Stimulated activated CD4-positive, alpha-beta T cell treated with anti-CD3 and anti-CD28 coated beads, Interleukin-4, amount 100 ng/mL, for 1 hour (primary cell): ENCODE measurements at places on chromosomes 2 and 18.

DNA sequence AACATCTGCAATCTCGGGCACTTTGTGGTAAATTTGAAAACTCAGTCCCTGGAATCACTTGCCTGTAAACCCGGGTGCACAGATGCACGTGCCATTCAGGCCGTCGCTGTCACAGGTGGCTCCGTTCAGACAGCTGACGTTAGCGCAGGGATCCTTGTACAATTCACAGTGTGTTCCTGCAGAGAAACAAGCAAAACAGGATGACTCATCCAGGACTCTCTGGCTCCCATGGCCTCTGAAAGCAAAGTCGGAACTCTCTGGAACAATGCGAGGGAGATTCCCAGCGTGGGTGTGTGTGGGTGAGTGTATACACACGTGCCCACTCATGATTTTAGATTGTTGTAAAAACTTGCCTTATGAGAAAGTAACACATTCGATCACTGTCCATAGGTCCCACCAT is 136.1 kb upstream of the PID1 start:
- no peak for DNase-seq

- DNase-seq = no peak
Observed at GRCh38 chr2:84429328-84429727, 29.8 kb downstream of the SUCLG1 start.

DNA sequence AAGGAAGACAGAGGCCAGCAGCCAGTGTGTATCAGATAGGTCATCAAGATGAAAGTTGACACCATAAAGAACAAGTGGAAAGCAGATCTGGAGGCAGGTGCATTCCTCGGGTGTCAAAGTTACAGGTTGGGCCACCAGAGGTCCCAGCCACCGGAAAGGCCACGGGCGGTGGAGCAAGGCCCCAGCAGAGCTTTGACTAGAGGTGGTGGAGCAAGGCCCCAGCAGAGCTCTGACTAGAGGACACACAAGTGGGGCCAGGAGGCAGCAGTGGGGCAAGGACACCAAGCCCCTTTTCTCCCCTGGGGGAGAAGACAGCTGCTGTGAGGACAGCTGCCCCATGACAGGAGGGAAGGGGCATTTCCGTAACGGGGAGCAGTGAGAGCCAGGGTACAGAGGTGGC is 115.1 kb downstream of the GYPC start:
- no peak for DNase-seq

DNA sequence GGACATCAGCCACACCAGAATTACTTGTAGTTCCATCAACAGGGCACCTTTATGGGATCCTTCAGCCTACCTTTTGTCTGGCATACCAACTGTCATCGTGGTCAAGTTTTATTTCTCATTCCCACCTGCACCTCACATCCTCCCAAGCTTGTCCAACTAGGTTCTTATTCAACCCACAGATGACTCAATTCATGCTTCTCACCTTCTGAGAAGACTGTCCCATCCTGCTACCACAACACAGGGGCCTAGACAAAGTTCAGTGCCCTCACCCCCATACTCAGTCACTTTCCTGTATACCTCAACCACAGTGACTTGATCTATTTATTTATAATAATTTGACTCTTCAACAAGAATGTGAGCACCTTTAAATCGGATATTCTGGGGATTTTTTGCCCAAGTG is 114.4 kb upstream of the ACVR1C start:
- no peak for DNase-seq

GRCh38 chr18:75140296-75140695 is 68.6 kb downstream of the PTGR3 start:
- DNase-seq = no peak

- no peak for DNase-seq
Observed at GRCh38 chr2:16615246-16615645, 50.4 kb downstream of the CYRIA start.

GRCh38 chr2:11899264-11899818 is 152.9 kb downstream of the LPIN1 start:
- no peak for DNase-seq

GRCh38 chr18:78788161-78788560 is 191.5 kb upstream of the SALL3 start:
- no peak for DNase-seq

DNA sequence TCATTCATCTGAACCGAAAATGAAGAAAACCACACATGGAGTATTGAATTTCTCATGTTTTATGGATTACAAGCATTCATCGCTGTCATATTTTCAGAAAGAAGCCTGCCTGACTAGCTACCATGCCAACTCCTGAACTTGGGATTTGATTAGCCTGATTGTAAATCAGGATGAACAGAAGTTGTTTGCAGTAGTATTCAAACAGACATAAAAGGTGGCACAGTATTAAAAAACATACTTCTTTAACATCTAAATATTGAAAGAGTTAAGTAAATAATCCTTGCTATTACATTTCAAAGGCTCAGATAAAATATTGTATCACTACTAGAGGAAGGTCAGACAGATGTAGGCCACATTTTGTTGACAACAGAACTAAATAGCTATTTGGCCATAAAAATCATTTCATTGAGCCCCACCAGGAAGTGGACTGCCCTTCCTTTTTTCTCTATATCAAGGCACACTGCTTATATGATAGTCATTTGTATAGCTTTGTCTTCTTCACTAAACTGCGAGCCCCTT is 21.6 kb downstream of the SLC38A11 start:
- no peak for DNase-seq

DNA sequence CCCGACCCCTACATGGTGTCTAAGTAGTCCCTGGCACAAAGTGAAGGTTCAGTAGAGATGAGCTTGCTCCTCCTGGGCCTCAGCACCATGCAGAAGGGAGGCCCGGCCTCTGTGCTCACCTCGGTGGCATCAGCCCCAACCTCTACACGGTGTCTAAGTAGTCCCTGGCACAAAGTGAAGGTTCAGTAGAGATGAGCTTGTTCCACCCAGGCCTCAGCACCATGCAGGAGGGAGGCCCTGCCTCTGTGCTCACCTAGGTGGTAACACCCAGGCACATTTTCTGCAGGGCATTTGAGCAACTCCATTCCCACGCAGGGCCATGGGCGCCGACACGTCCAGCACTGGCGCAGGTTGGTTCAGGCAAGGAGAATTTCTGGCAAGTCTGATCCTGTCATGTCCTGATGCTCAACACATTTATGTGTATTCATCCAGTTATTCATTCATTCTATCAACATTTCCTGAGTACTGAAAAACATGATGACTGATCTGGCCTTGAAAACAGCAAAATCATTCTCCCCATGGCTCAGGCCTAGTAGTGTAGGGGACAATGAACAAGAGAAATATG is 408.2 kb upstream of the MYT1L start:
- no peak for DNase-seq

DNA sequence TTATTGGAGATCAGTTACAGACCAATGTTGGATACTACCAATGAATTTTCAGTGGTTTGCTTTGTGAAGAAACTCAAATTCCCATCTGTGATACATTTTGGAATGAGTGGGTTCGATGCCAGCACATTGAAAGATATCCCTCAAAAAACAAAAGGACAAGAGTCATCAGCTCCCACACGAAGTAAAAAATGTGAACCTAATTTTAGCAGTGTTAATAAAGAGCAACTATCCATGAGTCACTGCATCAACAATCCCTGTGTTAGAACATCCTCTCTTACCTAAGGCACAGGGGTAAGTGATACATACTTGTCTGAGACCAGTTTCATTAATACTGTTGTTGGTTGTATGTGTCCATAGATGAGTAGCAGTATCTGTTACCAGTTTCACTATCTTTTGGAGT is 551.8 kb upstream of the SOX11 start:
- no peak for DNase-seq

GRCh38 chr2:75456111-75456510 is 104.6 kb downstream of the EVA1A start:
- no peak for DNase-seq

DNA sequence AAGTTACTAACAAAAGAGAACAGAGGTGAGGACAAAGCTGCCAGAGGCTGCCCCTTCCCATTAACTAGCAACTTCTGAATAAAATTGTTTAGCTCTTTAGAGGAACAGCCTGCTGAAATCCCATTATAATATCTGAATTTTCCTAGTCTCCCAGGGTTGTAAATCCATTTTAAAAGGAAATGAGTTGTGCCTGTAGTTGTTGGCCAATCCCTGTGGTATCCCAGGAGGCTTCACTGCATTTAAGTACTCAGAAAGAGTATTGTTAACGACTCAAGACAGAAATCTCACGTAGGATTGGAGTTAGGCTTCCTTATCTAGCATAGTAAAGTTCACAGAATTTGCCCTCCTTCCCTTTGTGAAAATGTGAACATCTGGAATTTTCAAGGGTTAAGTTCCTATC is 8.9 kb downstream of the LAPTM4A start:
- DNase-seq = no peak

DNA sequence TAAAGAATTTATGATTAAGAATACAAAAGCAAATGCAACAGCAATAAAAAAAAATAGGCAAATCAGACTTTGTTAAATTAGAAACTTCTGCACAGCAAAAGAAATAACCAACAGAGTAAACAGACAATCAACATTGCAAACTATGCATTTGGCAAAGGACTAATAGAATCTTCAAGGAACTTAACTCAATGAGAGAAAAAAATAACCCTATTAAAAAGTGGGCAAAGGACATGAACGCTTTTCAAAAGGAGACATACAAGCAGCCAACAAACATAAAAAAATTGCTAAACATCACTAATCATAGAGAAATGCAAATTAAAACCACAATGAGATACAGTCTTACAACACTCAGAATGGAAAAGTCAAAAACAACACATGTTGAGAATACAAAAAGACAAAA is 166.0 kb upstream of the DSEL start:
- no peak for DNase-seq

- no peak for DNase-seq
Observed at GRCh38 chr2:96423291-96423690, 81.9 kb downstream of the NEURL3 start.

- no peak for DNase-seq
Observed at GRCh38 chr2:6793371-6793770, 72.3 kb downstream of the CMPK2 start.

- no peak for DNase-seq
Observed at GRCh38 chr2:47129191-47129706, 25.9 kb downstream of the STPG4 start.

GRCh38 chr18:21359746-21360145 is 117.7 kb downstream of the GREB1L start:
- DNase-seq = no peak

- no peak for DNase-seq
Observed at GRCh38 chr2:241268716-241269445, 46.6 kb downstream of the HDLBP start.

DNA sequence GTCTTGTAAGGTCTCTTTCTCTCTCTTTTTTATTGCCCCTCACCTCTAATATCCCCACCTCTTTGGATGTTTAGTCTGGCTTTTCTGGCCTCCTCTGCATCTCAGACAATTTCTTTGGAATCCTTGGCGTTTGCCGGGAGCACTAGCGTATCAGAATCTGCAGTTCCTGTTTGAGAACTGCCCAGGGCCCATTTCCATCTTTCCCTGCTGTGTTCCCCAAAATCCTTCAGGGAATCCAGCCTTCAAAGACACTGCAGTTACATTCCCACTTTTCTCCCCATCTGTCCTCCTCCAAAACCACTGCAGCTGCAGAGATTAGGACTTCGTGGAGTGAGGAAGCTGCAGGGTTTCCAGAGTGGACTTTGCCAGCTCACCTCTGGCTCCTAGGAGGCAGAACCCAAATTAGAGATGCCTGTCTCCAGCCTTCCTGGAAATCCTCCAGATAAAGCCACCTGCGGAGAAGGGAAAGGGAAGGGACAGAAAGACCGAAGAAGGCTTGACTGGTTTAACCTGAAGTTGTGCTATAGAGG is 2.7 kb downstream of the VSNL1 start:
- no peak for DNase-seq

DNA sequence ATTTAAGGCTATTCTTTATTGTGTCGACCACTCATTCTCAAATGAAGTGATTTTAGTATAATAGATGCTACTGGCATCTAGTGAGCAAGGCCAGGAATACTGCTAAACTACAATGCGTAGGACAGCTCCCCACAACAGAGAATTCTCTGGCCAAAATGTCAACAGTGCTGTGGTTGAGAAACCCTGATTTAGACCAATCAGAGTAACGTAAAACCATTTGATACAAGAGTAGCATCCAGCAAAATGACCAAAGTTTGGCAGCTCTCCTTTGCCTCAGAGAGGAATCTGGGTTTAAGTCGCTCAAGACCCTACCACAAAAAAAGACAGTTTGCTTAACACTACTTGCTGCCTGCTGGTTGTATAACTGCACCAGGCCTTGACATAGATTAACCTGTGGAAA is 37.0 kb upstream of the TTN start:
- no peak for DNase-seq

GRCh38 chr2:170530284-170530745 is 184.8 kb upstream of the SP5 start:
- no peak for DNase-seq

DNA sequence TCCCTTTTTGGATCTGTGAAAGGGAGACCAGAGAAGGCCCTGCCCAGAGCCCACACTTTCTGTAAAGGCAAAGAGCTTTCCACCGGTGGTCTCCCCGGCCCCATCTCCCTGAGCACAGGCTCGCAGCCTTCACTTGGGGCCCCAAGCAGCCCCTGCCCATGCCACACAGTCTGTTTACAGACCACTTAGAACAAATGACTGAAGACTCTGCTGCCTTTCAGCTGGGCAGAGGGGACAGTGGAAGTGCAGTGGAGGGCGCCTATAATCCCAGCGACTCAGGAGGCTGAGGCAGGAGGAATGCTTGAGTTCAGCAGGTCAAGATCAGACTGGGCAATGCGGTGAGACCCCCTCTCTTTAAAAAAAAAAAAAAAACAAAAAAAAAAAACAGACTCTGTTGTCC is 28.9 kb downstream of the SERTAD2 start:
- no peak for DNase-seq

- DNase-seq = no peak
Observed at GRCh38 chr18:46718501-46719341, 38.1 kb downstream of the ST8SIA5 start.

DNA sequence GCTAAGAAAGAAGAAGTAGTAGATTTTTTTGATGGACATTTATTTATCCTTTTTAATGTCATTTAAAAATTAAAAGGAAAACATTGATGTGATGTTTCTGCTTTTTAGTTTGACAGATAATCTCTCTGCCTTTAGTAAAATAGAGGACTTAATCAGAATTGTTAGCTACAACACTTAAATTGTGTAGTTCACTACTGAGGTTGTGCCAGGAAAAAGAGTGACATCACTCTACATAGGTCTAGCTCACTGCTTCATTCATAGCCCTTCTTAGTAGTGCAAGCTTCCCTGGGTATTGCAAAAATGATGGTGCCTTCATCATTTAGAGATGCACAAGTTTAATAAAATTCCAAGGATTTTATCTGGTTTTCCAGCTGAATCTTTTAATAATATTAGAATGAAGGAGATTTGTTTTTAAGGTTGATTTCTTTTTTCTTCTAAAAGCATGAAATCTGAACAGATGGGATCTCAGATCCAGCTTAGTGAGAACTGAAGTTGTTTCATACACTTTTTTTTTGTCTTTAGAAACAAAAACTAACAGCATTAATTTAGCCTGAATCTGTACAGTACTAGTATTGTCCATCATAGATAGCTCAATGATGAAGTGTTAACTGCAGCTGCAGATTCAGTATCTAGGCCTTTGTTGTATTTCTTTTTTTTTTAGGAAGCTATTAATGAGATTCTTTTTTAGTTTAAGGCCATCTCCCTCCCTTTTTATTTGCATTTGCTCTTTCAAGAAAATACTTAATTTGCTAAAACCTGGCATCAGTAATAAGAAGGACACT is 20.6 kb upstream of the TMEFF2 start:
- no peak for DNase-seq
